Left forelimb (tissue), 1 donor: ENCODE measurements at places on chromosomes 3 and 15.

DNA sequence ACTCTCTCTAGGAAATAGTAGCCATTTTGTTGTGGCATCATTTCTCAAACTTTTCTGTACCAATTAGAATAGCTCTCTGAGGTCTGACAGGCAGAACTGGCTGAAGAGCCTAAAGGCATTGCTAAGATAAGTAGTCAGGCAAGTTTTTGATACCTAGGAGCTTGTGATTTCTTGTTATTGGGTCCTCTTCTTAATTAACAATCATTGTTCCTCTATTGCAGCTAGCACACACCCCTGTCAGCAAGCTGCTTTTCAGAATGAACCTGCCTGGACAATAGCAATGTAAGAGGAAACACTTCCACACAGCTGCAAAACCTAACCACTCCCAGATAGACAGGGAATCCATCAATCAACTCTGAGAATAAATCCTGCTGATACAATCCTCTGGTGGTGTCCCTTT, 403.9 kb upstream of the TBL1XR1 start:
- DNase-seq = no peak

DNA sequence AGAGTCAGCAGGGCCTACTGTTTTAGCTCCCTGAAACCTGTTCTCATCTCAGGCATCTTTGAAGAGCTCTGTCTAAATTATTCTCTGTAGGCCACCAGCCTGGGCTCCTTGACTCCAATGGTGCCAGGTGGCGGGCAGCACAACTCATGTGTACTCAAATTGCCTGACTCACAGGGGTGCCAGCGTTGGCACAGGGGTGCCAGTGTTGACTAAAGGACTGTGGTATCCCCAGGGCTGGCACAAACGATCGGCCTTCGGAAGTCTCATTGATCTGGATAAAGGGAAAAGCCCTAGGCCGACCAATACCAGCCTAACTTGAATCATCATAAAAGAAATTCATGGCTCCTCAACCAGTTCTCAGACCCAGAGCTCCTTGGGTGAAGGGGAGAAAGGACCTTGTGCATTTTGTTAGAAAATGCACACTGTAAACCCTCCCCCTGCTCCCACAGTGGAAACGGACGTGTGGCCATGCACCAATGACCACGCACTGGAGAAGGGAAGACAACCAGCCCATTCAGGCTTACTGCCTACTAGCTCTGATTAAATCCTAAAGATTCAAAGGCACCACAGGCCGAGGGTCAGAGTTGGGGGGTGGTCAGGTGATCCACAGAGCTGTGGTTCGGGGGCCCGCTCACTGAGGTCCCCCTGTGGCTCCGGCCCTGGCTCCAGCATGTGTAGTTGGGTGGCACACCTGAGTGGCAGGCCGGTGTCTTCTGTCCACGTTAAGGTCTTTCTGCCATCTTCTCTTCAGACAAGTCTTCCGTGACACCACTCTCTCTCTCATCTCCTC, 68.9 kb downstream of the NIPA2 start:
- DNase-seq = no peak

- no peak for DNase-seq
Measured at GRCh38 chr15:32981536-32981935, 213.0 kb downstream of the FMN1 start.

- DNase-seq = no peak
Measured at GRCh38 chr3:39157359-39157758, 4.0 kb upstream of the CSRNP1 start.

- no peak for DNase-seq
Measured at GRCh38 chr3:41652506-41652905, 309.4 kb downstream of the ULK4 start.

DNA sequence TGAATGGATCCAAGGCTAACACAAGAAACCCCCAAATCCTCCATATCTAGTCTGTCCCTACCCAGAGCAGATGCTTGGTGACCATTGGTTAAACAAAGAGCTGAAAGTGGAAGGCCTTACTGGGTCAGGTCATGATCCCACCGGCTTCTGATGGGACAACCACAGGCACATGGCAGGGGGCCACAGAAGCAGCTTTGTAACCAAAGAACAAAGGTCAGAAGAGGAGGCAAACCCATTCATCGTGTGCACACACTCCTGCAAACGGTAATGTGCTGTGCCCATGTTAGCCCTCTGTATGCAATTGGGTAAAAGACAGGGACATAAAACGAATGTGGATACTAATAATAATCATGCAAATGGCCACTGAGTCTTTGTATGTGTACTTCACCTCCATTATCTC, 133.3 kb upstream of the SLC6A11 start:
- DNase-seq = no peak

- DNase-seq = no peak
Measured at GRCh38 chr3:66047311-66048050, 8.8 kb upstream of the MAGI1 start.

DNA sequence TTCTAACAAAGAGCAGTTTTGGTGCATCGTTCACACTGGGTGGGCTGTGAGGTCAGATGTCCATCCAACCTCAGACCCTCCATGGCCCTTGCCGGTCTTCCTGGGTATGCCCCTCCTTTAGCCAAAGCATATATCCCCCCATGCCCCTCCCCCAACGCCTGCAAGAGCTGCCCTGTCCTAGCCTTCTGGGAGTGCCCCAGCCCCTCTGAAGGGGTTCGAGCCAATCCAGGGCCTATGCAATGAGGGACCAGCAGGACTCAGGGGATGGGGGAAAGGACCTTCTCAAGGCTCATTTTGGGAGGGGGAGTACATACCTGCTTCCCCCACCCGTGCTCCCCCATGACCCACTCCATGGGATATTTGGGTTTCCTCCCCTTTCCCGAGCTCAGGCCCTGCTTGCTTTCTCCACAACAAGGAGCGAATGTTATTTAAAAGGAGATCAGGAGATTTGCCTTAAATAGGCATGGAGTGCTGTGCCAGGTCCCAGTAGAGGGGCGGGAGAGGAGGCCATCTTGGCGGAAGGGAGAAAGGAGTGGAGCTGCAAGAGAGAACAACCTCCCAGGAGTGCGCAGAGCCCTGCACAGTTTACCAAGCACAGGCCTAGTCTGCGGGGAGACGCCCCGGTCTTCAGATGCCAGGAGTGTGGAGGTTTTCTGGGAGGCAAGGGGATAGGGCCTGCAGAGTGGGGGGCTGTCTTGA, 18.2 kb downstream of the PIF1 start:
- DNase-seq = no peak

DNA sequence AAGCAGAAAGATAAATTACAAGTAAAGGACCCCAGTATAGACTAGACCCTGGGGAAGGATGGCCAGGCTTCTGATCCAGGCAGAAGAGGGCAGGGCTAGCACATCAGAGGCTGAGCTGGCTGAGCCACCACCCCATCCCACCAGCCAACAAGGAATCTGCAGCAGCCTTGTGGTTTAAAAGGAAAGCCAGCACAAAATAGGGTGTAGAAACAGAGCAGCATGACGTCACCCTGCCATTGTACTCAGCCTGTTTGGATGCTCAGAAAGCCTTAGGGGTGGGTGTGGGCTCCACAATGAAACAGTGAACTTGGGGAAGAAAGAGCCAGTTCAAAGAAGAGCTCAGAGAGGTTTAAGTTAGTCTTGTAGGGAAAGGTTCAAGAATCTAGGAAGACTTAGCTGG, 28.2 kb downstream of the DUOX1 start:
- DNase-seq = no peak

DNA sequence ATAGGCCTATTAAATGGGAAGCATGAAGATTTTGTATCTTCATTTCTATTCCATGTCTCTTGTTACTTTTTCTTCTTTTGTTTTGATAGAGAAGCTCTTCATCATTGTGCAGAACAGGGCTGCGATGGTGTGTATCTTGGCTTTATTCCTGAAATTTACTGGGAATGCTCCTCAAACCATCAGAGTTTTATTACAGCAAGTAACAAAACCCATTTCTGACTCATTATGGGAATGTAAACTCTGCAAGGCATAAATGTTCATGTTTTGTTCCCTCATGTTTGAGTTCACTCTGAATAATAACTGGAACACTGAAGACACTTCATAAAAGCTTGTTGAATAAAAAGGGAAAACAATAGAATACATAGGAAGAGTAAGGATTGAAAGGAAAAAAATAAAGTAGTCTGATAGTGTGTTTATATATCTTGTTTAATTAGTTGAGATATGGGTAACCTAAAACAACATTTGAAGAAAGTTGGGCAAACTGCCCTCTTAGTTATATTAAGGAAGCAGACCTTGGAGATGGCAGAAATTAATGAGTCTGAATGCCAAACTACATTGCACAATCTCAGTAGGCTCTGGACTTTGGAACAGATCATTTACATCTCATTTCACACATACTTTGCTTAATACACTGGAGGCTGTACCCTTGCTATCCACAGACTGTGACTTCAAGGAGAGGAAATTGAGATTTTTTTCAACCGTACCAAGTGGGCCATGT, 521.5 kb downstream of the GRM7 start:
- no peak for DNase-seq

- DNase-seq = no peak
Measured at GRCh38 chr3:76826861-76827260, 213.0 kb upstream of the ROBO2 start.

- no peak for DNase-seq
Measured at GRCh38 chr3:61946570-61947324, 385.4 kb downstream of the PTPRG start.
